ENCODE measurements at places on chromosomes 4 and X. TPM values are rescaled to one million over a fixed set of nuclear protein-coding genes. Genes with fewer than 3 reads are reported as not detected.

SLC6A14 gene
- total RNA-seq: not detected

EDNRA gene
- not detected for total RNA-seq

DNA sequence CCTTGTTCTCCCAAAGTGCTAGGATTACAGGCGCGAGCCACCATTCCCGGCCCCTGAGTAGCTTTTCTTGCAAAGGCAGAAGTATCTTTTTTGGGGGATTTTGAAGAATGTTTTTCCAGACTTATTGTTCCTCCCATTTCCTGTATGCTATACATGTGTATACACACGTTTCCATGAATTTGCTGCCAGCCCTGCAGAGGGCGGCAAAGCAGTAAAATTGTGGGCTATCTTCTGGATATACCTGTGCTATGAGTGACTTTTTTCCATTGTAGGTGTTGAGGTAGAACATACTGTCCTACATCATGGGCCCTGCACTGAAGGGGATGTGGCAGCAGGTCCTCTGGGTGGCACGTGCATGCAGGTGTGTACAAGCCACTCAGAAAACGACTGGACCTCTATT lies 16.9 kb upstream of the MED28 start:
- DNase-seq: no peak

- no peak for DNase-seq
Observed at GRCh38 chrX:47849778-47850177, 13.1 kb downstream of the ZNF81 start.

GRCh38 chr4:137979938-137980337 lies 262.2 kb downstream of the SLC7A11 start:
- no peak for DNase-seq
